CD4-positive, alpha-beta T cell treated with Interleukin-6 at 100 ng/mL for 8 hours (primary cell): ENCODE measurements at places on chromosomes 4 and X.

- no peak for DNase-seq
Observed at GRCh38 chr4:83504996-83505395, 20.1 kb upstream of the ABRAXAS1 start.

GRCh38 chr4:16140231-16140878, 56.5 kb upstream of the PROM1 start:
- DNase-seq: no peak

DNA sequence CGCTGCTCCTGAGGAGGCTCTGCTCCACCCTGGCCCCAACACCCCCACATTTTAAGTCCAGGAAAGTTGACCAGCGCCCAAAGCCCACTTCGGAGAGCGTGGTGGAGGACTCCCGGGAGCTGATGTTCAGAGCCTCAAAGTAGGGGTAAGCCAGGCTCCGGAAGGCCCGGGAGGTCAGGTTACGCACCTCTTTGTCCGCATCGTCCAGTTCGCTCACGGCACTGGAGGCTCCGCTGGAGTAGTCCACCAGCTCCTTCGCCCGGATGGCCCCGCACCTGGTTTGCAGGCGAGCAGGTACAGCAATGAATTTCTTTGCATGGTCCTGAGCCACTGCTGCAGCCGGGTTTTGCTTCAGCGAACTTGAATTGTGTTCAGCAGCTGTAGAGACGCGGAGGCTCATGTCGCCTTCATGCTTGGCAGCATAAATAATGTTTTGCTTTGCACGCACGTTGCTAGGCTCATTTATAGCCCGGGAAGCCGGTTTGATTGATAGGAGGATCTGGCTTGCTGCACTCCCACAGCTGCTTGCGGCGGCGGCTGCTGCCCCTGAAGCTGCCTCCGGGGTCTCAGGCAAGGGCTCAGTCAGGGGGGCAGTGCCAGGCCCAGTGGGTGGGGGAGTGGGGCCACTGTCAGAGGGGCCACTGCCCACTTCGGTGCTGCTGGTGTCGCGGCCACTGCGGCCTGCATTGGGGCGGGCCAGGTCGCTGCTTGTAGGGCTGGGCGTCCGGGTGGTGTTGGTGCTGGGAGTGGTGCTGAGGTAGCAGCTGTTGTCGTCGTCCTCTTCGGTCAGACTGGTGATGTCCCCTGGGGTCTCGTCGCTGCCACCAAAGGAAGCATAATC, 4.8 kb downstream of the C4orf54 start:
- no peak for DNase-seq

- DNase-seq: no peak
Observed at GRCh38 chr4:84738622-84739021, 155.7 kb downstream of the CDS1 start.

- no peak for DNase-seq
Observed at GRCh38 chr4:145387079-145387478, 94.6 kb upstream of the SMAD1 start.

GRCh38 chr4:176970853-176971252, 178.1 kb upstream of the VEGFC start:
- no peak for DNase-seq

DNA sequence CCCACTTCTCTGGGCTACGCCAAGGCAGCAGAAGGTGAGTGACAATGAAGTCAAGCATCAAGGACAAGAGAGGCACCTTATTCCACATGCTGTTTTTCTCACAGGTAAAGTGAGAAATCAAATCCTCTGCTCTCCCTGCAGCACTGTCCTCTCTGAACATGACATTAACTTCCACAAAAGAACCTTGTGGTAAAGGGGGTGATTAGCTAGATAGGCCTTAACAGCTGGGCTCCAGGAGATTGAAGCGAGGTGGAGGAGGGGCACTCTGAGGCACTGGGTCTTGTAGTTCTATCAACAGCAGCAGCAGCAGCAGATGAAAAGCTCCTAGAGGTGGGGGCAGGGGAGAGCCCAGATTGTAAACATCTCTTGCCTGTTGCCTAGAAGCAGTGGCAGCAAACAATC, 96.8 kb upstream of the CXXC4 start:
- DNase-seq: no peak

DNA sequence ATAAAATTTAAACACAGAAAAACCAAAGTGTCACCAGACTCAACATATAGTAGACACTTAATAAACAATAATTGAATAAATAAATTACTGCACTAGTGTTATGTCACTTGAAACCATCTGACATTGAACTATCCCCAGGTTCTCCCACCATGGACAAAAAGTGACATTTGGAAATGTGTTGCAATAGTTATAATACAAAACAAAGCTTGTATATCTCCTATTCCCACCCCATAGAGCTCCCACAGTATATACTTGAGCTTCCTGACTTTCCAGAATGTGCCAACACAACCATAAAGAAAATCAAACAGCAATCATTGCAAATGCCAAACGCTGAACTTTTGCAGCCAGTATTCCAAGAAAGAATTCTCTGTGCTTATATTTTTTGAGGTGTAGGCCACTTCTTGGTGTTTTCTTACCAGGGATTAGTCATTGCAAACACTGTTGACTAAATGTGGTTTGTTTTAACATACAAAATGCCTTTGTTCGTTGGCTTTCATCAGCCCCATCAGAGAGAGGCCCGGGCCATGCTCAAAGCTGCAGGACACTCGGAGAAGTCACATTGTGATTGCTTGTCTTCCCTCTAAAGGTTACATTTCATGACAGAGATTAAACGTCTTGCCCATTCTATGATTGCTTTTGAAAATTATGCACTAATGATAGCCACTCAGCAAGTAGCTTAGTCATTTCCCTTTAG, 33.8 kb downstream of the PPARGC1A start:
- DNase-seq: no peak

DNA sequence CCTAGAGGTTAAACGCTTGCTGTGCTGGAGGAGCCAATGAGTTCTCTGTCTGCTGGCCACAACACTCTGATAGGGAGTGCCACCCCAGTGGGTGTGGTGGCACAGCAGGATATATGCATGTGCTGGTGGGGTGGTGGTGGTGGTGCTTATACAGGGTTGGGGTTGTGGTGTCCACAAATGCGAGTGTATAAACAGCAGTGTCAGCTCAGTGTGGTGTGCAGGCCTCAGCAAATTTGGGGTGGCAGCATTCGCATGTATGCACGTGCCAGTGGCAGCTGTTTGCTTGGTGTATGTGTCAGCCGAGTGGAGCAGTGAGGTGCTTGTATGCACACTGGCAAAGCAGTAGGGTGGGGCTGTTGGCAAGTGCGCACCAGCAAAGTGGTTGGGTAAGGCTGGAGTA, 157.4 kb downstream of the FAM47A start:
- no peak for DNase-seq

- DNase-seq: no peak
Observed at GRCh38 chr4:180962268-180962667, 1280.9 kb upstream of the TENM3 start.

DNA sequence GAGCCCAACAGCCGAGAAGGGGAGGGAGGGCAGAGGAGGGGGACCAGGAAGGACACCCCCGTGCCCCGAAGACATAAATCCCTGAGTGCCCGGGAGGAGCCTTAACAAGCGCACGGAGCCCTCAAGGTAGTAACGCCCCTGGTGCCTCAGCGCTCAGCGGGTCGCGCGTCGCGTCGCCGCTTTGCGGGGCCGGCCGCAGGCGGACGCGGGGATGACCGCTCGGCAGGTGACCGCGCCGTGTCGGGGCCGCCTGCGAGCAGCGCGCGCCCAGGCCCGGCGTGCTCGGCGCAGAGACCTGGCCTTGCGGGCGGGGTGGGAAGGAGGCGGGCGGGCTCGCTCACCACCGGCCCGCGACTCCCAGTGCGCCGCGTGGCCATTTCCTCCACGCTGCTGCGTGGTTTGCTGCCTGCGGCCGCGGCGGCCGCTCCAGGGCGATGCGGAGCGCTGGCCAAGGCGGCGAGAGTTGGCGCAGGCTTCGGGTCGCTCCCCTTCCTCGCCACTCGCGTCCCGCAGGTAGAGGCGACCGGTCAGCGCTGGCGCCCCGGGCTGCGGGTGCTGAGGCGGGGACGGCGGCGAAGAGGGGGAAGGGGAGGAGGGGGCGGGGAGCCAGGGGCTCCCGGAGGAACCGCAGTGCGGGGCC, 632 bp downstream of the CCSER1 start:
- DNase-seq: no peak

DNA sequence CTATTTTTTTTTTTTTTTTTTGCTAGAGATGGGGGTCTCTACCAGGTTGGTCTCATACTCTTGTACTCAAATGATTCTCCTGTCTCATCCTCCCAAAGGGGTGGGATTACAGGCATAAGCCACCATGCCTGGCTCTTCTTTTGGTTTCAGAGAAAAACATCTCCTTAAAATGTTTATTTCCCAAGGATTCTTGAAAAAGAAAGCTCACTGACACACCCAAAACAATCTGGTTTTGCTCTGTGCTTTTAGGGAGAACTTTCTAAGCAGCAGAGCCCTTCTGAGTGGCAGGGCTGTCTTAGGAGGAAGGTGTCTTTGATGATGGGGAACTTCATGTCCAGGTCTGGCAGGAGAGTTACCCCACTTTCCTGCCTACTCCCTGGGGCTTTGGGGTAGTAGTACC, 1.2 kb downstream of the SOD3 start:
- DNase-seq: no peak

GRCh38 chr4:125956276-125956675, 641.5 kb downstream of the FAT4 start:
- DNase-seq: no peak

DNA sequence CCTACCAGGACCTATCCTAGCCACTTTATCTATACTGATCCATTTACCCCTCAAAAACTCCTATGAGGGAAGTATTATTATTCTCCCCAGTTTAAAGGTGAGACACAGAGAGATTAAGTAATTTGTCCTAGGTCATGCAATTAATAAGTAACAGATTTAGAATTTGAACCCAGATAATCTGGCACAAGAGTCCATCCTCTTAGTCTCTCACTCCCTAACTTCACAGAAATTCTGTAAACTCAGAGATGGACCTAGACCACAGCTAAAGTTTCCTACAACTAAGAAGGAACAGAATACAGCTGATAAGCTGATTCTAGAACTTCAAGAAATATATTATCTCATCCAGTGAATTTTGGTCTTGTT, 58.7 kb downstream of the TEC start:
- no peak for DNase-seq
